ENCODE measurements at places on chromosomes 16 and 17.
A peak's percentile ranks its signal among the peaks of the same experiment; 100 is the strongest.

- DNase-seq: no peak
Measured at GRCh38 chr16:84497418-84498222, 6.8 kb downstream of the MEAK7 start.

DNA sequence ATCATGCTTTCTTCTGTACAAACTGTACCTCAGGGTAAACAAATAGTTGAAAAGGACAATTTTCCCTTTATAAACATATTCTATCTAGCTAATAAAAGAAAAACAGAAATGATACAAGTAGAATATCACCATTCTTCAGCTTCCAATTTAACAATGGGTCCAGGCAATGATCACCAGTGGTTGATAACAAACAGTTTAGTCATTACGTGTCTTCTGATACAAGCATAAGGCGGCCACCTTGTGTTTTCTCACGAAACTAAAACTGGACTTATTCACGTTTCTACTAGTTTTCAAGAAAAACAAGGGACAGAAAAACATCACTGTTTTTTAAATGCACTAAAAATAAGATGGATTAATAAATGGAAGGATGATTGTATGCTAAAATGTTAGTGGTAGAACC, 58.3 kb downstream of the STH start:
- DNase-seq: no peak

DNA sequence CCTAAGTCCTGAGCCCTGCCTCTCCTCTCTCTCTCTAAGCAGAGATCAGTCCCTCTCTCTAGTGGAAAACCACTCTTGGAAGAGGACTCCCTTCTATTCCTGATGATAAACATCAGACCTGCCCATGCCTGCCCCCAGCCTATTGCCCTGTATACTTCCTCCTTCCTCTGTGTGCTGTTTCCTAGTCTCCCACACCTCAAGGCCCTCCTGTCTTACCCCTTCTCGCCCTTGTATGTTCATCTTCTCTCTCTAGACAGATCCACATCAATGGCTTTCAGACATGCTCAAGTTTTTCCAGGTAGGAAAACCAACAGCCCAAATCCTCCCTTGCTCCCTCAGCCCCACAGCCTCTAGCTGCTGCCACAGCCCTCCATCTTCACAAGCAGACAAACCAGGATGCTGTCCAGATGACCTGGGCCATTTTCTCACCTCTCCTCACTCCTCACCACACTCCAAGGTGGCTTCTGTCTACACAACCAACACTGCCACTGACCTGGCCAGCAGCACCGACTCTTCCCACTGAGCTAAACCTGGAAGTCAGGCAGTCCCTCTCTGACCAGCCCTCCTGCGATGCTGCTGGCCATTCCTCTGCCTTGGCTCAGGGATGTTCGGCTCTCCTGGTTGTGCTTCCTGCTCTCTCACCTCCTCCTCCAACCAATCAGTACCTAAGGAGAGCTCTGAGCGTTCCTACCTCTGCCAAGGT, 36.3 kb downstream of the MARF1 start:
- DNase-seq: no peak

DNA sequence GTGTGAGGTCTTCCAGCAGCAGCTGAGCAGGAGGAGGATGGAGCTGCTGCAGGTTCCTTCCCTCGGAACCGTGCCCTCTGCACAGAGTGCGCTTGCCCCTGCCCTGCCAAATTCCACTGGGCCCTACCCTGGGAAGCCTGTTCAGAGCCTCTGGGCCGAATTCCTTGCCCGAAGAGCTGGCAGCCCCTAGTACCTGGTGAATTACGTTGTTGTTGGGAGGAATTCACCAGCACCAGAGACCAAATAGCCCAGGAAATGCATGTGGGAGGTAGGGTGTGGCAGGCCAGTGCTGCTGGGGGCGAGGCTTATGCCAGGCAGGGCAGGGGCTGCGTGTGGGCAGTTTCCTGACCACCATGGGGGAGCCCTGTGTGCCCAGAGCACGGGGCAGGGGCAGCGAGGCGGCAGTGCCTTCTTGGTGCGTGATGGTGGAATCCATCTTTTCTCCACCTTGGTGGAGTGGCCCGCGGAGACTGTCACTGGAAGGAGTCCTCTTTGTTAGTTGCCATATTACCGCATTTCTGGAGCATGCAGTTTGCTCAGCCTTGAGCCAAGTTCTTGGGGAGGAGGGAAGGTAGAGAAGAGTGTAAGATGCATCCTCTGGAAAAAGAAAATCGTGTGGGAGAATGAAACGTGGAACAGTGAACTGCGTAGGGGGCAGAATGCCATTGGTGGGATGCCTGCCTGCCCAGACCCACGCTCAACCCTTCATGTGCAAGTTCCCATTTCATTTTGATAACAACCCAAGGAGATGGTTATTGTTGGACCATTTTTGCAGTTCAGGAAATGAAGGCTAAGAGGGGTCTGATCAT, 2.3 kb downstream of the MRC2 start:
- DNase-seq: peak; percentile 84

DNA sequence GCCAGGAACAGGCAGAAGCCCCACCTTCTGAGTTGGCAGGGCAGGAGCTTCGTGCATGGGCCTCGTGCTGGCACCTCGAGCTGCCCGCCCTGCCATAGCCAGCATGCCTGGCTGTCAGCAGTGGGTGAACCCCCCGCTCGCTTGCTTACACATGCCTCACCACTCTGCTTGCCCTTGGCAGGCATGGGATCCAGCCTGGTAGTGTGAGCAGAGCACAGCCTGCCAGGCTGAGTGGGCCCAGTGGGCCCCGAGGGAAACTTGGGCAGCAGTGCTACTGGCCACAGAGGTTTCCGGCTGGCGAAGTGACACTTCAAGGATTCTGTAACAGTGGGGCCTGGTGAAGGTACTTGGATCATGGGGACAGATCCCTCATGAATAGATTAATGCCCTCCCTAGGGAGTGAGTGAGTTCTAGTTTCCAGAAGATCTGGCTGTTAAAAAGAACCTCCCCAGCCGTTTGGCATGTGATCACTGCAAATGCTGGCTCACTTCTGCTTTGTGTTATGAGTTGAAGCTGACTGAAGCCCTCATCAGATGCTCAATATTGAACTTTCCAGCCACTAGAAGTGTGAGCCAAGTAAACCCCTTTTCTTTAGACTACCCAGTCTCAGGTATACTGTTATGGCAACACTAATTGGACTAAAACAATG, 114.7 kb downstream of the BCAS3 start:
- DNase-seq: no peak

- DNase-seq: peak; percentile 79
Measured at GRCh38 chr17:48055531-48056245, 7.5 kb downstream of the NFE2L1 start.

GRCh38 chr17:66960613-66961012, 3.9 kb upstream of the CACNG4 start:
- no peak for DNase-seq

- no peak for DNase-seq
Measured at GRCh38 chr16:52535076-52535475, 11.9 kb downstream of the TOX3 start.

GRCh38 chr16:57797526-57798266, 4.6 kb downstream of the KIFC3 start:
- peak; percentile 77 for DNase-seq

- no peak for DNase-seq
Measured at GRCh38 chr16:83970430-83970815, 2.4 kb downstream of the NECAB2 start.

GRCh38 chr17:76593384-76593826, 7.7 kb upstream of the ST6GALNAC2 start:
- DNase-seq: no peak

GRCh38 chr17:21689604-21690003, 2.7 kb upstream of the KCNJ18 start:
- DNase-seq: peak; percentile 96

DNA sequence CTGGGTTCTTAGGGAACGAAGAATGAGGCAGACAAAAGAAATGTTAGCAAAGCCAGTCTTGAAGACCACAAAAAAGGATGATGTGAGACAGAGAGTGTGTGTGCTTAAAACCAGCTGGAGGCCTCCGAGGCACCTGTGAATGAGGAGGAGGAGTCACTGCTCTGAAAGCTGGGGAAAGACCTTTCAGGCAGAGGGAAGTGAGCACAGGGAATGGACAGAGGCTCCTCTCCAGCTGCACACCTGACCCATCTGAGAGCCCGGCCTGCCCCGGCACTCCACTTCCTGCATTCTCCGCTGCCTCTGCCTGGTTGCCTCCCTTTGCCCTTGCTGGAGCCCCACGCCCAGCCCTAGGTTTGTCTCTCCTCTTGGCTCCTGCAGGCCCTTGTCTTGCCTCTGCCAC, 55.2 kb upstream of the SREBF1 start:
- no peak for DNase-seq

- peak; percentile 97 for DNase-seq
Measured at GRCh38 chr17:2399572-2400473, 1.0 kb downstream of the MNT start.

DNA sequence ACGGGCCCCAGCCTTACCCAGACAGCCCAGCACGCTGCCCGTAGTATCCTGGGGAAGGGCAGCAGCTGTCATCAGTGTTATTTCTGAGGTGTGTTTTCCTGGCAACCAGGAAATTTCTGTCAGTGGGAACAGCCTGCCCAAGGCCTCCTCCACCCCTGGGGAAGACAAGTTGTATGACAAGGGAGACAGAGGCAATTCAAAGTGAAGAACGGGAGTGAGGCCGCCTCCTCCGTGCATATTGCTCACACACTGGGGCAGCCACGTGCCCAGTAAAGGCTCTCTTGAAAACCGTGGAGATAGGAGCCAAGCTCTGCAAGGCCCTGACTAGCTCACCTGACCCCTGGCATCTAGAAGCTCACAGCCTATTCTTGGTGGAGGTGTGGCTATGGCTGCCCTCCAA, 57.6 kb downstream of the RAI1 start:
- peak; percentile 80 for DNase-seq

- DNase-seq: peak; percentile 89
Measured at GRCh38 chr17:75093548-75094158, 5.9 kb downstream of the SLC16A5 start.

GRCh38 chr17:29138184-29138955, 41.8 kb downstream of the MYO18A start:
- DNase-seq: no peak

DNA sequence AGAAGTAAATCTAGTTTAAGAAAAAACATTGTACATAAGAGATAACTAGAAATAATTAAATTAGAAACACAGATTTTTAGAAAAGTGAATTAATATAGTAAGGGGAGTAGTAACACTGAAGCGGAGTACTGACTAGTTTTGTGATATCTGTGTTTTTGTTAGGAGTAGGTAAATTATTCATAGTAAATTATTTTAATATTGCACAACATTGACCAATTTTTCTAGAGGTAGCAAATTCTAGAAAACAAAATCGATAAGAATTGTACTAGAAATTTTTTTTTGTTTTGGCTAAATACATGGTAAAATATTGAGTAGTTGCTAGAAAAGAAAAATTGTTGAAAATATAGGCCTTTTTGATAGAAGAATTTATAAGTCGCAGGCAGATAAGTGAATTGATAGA, 156.5 kb downstream of the CHD9 start:
- no peak for DNase-seq

DNA sequence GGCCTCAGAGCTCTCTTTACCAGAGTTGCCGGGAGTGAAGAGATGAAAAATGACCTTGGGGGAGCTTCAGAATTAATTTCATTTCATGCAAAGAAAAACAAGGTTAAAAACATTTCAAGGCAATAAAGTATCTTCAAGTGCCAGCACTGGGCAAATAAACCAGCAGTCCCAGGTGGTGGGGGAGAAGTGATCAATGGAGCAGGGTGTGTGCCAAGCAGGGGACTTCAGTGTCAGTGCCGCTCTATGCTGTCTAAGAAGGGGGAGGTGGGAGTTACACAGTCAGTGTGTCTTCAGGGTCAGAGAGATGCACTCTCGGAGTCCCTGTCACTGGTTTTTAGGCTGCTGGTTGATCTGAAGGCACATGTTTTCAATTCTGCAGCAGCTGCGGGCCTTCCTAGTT, 57.2 kb upstream of the MGAT5B start:
- no peak for DNase-seq

DNA sequence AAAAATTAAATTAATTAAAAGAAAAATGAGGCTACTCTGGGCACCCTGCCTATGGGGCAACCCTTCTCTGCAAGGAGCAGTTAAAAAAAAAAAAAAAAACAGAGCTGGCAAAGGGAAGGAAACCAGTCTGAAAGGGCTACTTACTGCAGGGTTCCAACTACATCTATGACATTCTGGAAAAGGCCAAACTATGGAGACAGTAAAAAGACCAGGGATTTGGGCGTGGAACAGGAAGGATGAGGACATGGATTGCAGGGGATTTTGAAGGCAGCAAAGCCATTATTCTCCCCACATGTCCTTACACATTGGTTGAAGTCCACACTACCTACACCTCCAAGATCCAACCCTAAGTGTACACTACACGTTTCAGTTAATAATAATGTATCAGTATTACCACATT, 4.6 kb downstream of the RPH3AL start:
- DNase-seq: no peak

- no peak for DNase-seq
Measured at GRCh38 chr17:42683407-42684034, 1.2 kb downstream of the CNTNAP1 start.

GRCh38 chr16:815861-816260, 15.3 kb upstream of the GNG13 start:
- DNase-seq: no peak

- DNase-seq: no peak
Measured at GRCh38 chr16:18050234-18050633, 286.3 kb downstream of the NPIPA8 start.

- DNase-seq: no peak
Measured at GRCh38 chr16:22665803-22666202, 148.2 kb upstream of the HS3ST2 start.

GRCh38 chr16:8120001-8120400, 470.3 kb downstream of the TMEM114 start:
- DNase-seq: no peak

DNA sequence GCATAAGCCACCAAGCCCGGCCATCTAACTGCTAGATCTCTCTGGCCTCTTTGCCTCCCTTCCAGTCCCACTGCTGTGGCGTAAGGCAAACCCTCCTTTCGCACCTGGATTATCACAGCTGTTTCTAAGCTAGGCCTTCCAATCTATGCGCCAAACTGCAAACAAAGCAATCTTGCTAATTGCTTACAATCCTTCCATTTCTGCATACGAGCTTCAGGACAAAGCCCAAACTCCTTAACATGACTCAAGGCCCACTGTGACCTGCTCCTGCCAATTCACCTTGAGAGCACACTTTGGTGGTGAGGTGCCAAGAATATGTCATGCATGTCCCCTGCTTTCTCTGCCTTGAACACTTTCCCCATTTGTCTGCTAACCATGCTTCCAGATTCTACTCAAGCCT, 6.0 kb upstream of the ARL5C start:
- no peak for DNase-seq

DNA sequence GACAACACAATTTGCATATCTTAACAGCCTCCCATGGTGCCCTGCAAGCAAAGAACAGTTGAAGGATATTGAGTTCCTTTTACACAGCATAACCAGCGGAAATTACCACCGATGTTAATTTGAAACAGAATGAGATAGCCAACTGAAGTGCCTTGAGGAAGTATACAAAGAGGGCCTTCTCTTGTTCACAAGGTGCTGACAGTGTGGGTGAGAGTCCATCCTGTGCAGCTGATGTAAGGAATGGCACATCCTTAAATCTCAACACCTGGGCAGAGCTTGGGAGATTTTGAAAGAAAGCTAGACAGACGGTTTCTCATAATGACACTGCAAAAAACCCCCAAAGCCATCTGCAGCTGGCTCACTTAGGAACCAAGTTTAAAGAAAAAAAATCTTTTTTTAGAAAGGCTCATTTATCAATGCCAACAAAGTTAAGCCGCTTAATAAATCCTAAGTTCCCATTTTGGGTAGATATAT, 818.6 kb downstream of the KCNJ2 start:
- DNase-seq: no peak

GRCh38 chr17:8832711-8833352, 33.7 kb upstream of the MFSD6L start:
- no peak for DNase-seq

- DNase-seq: no peak
Measured at GRCh38 chr16:22624800-22625533, 114.3 kb downstream of the NPIPB5 start.

GRCh38 chr16:1532081-1532760, 1.2 kb upstream of the TMEM204 start:
- DNase-seq: no peak

All from NCI-H226 (cell line).